ENCODE measurements at places on chromosomes 11 and 22.

DNA sequence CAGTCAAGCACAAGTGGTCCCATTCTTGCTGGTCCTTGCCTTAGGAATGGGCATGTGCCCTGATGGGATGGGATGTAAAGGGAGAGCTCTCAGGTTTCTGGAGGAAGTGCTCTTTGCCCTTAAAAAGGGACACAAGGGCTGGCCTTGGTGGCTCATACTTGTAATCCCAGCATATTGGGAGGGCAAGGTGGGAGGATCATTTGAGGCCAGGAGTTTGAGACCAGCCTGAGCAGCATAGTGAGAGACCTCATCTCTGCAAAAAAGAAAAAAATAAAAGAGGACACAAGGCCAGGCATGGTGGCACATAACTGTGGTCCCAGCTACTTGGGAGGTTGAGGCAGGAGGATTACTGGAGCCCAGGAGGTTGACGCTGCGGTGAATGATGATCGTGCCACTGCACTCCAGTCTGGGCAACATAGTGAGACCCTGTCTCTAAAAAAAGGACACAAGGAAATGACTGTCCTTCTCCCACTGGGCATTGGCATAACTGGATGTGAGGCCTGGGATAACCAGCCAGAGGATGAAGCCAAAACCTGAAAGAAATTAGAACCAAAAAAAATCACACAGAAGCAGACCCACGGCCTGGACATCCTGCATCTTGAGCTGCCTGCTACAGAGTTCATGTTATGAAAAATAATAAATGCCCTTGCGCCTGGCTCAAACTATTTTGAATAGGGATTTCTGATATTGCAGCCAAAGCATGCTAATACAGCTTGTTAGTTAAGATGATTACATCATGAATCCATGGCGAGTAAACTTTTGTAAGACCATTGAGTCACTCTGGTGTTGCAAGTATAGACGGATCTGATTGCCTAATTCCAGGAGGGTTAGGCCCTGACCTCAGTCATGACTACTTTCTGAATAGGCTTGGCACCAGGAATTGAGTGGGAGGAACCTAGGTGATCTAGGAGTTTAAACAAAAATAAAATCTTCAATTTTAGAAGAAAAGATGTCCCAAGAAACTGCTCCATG lies 12.9 kb upstream of the CRKL start:
- no peak for DNase-seq

DNA sequence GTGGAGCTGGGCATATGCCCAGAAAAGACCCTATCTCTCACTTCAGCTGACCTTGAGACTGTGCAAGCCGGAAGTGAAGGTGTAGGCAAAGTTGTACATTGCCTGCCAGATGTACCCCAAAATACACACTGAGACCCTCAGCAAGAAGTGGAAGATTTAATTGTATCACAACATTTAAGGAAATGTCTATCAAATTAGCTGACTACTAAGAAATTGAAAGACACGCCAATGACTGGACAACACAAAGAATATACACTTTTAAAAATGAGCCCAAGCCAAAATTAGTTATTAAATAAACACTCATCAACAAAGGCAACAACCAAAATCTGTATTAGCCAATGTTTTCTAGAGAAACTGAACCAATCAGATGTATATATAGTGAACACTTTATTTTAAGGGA lies 7.7 kb upstream of the ANO3 start:
- DNase-seq: no peak

- DNase-seq: no peak
Measured at GRCh38 chr11:61059260-61059752, 43.0 kb upstream of the CD5 start.

- DNase-seq: no peak
Measured at GRCh38 chr11:30451167-30451566, 128.3 kb downstream of the ARL14EP start.

- no peak for DNase-seq
Measured at GRCh38 chr11:110859240-110859840, 147.1 kb upstream of the ARHGAP20 start.

- DNase-seq: no peak
Measured at GRCh38 chr22:49717322-49717919, 110.3 kb downstream of the BRD1 start.

Measured in NCI-H187 (cell line).